Cortex of kidney (tissue), 1 donor: ENCODE measurements at places on chromosomes 1 and 21.

DNA sequence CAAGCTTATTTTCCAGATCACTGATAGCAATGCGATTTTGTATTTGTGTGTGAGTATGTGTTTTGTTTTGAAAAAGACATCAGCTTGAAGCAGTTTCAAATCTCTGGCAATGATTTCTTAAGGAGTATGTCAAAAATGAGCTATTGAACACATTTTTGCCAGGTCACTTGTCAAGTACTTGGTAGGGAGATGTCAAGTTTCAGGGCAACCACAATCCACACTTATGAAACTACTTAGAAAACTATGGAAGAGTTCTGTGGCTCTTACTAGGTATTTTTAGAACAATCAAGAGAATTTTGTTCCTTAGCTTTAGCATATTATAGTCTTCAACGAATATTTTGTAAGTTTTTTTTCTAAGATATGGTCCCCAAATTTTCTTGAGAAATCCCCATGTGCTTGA, 318.8 kb upstream of the ZRANB2 start:
- DNase-seq, result no peak

DNA sequence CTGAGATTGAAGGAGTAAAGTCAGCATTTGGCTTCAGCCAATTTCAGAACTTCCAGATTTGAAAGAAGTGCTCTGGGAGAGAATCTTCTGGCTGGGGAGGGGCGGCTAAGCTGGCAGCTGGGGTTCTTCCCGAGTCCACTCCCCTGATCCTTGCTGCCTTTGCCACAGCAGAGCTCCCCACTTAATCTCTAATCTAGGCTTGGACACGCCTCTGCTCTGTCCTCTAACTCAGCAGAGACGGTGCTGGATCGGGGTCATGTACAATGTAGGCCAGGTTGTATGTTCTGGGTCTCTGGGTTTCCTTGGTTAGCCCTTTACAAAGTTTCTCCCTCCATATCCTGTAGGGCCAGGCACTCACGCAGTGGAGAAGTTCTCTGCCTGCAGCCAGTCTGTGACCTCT, 10.1 kb upstream of the GSTM3 start:
- DNase-seq, result no peak

DNA sequence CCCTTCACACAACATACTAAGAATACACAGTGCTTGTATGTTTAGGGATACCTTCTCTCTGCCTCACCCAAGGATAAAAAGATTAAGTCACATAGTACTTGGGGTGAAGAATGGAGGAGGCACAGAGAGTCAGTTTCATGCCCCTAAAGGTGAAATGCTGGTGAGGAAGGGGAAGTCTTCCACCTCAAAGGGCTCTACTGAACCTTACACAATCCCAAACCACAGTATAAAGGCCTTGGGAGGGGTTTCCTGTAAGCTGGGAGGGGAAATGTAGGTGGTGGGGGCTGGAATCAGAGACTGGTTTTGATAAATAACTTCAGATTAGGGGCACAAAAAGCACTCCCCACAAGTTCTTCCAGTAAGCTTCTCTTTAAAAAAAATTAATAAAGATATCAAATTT, 3.5 kb downstream of the MINDY1 start:
- DNase-seq, result no peak

- DNase-seq, result no peak
These were observed 159.3 kb downstream of the TSEN15 start for GRCh38 chr1:184210862-184211261.

DNA sequence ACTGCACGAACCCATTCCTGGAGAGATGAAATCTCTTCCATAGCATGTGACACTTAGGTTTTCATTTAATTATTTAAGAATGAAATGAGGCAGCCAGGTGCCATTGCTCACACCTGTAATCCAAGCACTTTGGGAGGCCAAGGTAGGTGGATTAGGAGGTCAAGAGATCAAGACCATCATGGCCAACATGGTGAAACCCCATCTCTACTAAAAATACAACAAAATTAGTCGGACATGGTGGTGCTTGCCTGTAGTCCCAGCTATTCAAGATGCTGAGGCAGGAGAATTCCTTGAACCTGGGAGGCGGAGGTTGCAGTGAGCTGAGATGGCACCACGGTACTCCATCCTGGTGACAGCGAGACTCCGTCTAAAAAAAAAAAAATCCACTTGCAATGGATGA, 17.8 kb downstream of the L1TD1 start:
- DNase-seq, result no peak

DNA sequence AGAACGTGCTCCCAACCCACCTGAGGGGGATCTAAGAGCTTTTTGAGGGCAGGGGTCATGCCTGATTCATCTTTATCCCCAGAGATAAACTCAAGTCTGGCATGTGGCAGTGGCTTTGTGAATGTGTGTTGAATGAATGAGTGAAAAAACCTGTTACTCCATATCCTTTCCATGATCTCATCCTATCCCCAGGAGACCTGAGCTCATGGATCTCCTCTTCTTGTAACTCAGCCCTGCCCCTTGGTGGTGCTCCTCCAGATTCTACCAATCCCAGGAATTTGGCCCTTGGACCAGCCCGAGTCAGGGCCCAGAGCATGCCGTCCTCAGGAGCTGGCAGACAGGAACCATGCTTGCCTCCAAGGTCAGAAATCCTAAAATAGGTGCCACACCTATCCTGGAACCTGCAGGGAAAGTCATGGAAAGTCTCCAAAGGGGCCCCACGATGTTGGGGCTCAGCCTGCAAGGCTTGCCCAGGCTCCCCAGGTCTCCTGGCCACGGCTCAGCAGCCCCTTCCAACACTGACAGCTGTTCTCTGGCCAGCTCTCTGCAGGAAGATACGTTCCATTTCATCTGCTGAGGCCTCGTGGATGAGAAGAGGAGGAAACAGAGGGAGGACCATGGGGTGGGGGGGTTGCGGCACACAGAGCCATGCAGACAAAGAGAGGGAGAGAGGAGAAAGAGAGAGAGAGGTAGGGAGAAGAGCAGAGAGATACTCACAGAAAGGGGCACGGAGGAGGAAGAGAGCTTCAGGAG, 214.6 kb downstream of the TRABD2B start:
- DNase-seq, result no peak

DNA sequence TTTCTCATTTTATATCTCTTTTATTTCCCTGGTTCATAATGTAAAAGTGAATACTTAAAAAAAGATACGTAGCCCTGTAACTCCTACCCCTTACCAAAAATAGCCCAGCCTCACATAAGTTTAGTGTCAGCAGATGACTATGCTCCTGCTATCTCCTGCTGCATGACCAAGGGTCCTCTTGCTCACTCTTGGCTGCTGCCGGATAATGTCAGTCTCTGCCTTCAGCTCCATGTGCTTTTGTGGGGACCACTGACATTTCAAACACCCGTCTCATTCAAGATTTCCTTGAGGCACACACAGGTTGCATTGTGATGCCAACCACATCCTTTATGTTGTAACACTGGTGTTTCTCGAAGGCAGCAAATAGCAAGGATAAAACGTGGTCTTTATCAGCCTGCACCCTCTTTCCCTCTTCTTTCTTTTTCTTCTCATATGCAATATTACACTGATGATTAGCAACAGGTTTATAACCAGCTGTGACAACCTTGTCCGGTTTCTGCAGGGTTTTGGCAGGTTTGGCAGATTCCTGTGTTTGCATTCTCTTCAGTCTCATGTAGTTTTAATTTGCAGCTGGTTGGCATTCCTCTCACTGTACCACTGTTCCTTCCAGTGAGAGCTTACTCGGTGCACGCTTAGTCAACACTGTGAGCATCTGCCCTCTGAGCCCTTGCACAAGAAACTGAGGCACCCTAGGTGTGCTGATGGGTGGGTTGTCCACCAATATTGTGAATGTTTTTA, 62.2 kb downstream of the ZNF684 start:
- no peak for DNase-seq

DNA sequence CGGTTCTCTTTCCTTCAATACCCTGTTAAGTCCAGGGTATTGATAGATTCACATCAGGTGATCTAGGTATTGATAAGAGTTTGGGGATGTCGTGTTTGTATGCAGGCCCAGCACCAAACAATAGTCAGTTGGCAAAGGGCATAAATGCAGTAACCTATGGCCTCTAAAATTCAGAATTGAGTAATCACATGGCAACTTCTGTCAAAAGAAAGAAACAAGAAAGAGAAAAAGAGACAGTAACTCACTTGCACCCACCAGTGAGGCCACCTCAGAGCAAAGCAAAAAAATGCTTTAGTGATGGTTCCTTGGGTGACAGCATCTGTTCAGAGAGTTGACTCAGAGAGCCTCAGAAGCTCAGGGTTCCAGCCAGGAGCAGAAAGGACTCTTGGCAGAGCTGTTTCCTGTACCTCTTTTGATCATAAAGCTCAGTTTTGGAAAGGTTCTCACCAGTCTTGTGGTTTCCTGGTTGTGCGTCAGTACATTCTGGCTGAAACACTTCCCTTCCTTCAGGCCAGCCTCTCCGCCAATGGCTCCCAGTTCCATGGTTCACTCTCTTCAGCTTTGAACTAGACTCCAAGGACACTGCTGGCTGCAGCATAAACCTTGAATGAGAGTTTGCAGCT, 70.1 kb upstream of the GORAB start:
- no peak for DNase-seq

DNA sequence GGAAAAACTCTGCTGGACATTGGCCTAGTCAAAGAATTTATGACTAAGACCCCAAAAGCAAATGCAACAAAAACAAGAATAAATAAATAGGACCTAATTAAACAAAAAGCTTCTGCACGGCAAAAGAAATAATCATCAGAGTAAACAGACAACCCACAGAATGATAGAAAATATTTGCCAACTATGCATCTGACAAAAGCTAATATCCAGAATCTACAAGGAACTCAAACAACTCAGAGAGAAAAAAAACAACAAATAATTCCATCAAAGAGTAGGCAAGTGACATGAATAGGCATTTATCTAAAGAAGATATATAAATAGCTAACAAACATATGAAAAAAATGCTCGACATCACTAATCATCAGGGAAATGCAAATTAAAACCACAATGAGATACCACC, 91.2 kb upstream of the PALMD start:
- no peak for DNase-seq

DNA sequence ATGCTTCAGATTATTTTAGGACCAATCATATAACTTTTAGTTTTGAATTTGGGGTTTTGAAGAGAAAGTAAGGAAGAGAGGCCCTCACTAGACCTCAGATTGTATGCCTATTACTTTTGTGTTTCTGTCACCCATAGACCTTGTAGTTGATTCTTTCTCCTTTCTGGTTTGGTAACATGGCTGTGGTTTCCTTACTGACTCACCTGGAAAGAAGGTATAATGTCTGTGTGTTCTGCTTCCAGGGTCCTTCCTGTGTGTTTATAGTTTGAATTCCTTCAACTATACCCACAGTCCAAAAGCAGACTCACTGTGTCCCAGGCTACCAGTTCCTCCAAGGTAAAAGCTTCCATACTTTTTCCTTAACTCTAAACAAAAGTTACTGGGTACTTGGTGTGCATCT, 8.1 kb downstream of the SLC44A3 start:
- DNase-seq, result no peak

DNA sequence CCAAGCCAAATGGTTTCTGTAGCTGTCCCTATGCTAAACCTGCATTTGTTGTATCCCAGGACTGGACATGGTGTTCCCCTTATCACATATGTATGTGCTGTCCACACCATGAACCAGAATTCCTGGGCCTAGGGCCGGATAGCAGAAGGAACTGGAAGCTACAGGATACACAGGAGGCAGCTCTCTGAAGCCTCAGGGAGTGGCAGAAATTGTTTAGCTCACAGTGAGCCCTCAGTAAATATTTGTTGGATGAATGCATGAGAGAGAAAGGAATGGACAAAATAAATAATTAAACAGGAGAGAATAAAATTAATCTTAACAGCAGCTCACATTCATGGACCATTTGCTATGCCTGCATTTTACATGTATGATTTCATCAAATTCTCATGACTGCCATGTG, 2.1 kb downstream of the NIPAL3 start:
- DNase-seq, result no peak

GRCh38 chr1:111225717-111226400, 1.7 kb upstream of the CHI3L2 start:
- no peak for DNase-seq

DNA sequence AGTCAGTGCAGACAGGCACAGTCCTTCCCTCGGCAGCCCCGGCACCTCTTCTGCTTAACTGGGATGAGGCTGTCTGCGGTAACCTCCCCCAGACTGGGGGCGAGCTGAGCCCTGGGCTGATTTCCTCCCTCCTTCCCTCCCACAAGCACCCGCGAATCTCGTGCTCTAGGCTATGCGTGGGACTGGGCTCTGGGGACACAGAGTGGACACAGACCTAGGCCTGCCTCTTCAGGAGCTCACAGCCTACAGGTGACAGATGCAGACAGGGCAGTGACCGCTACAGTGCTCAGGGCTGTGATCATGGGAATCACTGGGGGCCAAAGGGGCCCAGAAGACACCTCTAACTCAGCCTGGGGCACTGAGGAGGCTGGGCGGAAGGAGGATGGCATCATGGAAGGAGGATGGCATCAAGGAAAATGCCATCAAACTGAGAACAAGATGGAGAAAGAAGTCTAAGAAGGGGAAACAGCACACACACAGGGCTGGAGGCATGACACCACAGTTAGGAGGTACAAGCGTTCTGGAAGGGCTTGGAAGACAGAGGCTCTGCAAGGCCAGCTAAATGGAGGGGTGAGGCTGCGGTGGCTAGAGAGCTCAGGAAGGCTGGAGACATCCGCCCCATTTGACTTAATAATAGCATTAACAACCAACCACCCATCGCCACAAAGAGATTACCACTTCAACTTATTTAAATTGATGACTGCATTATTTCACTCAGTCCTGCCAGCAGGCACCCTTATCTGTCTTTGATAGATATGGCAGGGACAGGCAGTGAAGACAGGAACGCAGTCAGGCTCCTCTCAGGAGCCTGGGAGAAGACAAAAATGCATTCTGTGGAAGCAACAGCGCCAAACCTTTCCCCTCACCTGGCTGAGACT, 4.2 kb downstream of the TTC39A start:
- no peak for DNase-seq

DNA sequence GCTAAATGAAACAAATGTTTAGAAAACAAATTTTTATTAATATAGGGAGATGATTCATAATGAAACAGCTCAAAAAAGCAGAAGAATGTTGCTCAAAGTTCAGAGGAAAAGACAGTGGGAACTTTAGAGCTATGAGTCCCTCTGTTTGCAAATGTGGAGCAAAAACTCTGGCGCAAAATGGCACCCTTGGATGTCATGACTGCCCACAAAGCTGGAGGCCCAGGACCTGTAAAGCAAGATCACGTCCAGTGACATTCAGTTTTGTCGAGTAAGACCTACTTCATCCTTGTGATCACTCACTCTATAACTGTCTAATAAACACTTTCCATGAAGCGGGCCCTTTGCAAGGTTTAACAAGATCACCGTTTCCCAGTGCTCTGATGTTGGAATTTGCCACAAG, 9.1 kb upstream of the EXO1 start:
- DNase-seq, result no peak

GRCh38 chr1:7988576-7988975, 27.1 kb downstream of the PARK7 start:
- no peak for DNase-seq

DNA sequence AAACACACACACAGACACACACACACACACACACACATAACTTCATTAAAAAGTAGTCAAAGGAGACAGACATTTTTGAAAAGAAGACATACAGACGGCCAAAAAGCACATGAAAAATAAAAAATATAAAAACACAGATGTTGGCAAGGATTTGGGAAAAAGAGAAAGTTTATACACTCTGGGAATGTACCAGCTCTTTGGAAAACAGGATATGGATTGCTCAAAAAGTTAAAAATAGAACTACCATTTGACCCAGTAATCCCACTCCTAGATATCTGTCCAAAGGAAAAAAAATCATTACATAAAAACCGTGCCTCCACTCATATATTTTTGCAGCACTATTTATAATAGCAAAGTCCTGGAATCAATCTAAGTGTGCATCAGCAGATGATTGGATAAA, 128.4 kb upstream of the C21orf91 start:
- no peak for DNase-seq

GRCh38 chr1:11784993-11785769, 20.6 kb downstream of the MTHFR start:
- DNase-seq, result no peak
